ENCODE measurements at places on chromosomes 11 and 22.

- no peak for DNase-seq
These were observed 8.9 kb downstream of the HPS4 start for GRCh38 chr22:26474682-26475081.

DNA sequence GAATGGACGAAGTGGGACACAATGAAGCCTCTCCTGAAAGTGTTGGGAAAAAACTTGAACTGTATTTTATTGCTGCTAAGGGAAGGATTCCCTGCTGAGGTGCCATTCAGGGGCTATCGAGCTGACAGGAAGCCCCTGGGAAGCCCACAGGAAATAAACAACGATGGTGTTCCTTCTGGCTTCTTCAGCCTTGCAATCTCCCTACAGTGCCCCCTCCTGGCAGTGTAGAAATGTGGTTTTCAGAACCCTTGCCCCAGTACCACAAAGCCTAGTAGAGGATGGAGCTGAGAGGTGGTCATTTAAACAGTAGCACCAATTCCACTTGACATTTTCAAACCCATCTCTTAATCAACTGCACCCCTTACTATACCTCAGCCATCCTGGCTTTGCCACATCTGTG, 676.7 kb upstream of the ARHGAP42 start:
- DNase-seq, result no peak

DNA sequence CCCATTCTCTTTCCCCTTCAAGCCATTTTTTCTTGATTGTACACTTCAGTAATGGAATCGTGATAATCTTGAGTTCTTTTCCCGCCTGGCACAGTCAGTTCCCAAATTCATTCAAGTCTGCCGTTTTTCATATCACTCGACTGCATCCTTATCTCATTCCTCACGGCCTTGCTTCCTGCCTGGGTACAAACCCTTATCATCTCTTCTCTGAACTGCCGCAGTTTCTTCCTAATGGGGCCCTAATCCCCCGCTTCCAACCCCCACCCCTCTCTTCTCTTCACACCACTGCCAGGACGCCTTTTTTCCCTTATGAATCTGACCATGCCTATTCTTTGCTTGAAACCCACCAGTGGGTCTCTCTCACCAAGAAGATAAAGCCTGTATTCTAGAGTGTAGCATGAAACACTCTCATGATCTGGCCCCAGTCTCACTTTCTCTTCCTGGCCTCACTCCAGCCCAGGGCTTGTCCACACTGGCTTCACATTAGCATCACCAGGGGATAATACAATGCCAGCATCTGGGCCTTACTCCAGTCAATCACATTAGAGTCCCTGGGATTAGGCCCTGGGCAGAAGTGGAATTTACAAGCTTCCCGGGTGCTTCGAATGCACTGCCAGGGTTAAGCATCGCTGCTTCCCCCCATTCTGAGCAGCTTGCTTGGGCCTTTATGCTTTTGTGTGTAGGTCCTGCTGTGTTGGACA, 102.1 kb downstream of the FBXO7 start:
- no peak for DNase-seq

- DNase-seq, result no peak
These were observed 2.6 kb downstream of the CASP4 start for GRCh38 chr11:104965735-104966134.

GRCh38 chr11:71139516-71140205, 112.7 kb downstream of the SHANK2 start:
- peak; percentile 64 for DNase-seq
